ENCODE measurements at places on chromosomes 11 and 22.

DNA sequence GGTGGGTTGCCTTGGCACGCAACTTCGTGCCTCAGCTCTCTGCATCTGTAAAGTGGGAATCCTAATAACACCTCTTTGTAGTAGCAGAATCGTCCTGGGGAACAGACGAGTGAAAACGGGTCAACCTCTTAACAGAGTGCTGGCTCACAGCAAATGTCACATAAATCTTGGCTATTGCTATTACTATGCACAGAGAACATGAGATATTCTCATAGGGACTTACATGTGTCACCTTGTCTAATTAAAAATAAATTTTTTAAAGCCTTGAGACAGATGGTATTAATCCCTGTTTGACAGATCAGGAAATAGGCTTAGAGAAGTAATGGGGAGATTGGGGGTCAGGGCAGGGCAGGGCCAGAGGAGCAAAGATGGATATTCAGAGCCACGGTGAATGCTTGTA is 44.3 kb upstream of the IGSF9B start:
- no peaks in the 10 kb centered on the region for H3K36me3 ChIP-seq
- H3K4me1 ChIP-seq: no peaks in the 10 kb centered on the region
- no peak overlapping the region for H3K4me3 ChIP-seq
- H3K27me3 ChIP-seq: no peaks in the 10 kb centered on the region
- H3K27ac ChIP-seq: no peak overlapping the region

DNA sequence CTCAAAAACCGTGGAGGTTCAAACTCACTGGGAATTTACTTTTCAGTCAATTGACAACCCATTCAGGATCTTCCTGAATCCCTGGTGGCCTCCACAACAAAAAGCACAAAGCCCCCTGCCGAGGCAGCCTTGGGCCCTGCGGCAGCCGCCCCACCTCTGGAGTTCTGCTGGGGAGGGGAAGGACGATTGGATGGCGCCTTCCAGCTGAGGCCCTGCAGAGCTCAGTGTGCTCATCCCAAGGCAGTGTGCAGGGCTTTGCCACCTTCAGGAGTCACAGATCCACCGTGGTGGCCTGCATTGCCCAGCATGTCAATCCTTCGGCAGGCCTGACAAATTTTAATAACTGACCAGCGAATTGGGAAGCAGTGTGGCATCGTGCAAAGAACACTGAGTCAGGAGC is 7.4 kb downstream of the ZFTA start:
- H3K27ac ChIP-seq: no peak overlapping the region
- H3K4me3 ChIP-seq: no peak overlapping the region
- no peak for DNase-seq
- H3K27me3 ChIP-seq: no peaks in the 10 kb centered on the region
- H3K36me3 ChIP-seq: peaks cover 67% of the 10 kb centered on the region

DNA sequence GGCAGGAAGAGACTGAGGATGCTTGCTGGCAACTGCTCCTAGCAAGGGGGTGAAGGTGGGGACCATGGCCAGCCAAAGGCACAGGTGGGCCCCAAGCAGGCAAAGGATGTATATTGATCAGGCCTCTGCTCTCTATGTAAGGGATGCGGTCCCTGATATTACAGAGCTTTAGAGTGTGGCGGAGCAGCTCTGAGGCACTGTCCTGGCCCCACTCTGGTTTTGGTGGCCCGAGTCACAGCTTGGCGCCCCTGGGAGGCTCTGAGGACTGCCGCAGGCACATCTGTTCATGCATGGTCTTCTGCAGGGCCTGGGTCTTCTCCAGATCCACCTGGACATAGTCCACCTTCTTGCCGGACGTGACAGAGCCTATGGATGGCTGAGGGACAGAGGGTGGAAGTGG is 45.5 kb downstream of the GAB4 start:
- H3K27ac ChIP-seq: no peak overlapping the region
- H3K4me3 ChIP-seq: no peak overlapping the region
- H3K4me1 ChIP-seq: no peaks in the 10 kb centered on the region
- H3K27me3 ChIP-seq: no peaks in the 10 kb centered on the region

DNA sequence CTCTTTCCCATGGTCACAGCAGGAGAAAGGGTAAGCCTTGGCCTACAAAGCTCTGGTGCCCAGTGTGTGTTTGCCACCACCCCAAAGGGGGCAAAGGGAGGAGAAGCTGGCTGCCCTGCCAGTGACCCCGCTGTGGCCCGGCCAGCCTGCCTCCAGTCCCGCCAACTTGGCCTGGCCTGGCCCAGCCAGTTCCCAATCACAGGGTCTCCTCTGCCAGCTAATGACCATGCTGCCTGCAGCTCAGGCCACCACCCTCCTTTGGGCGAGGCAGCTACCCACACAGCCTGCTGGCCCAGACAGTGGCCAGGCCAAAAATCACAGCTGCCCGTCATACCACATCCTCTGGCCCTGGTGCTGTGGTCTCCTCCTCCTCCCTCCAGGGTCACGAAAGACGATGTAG is 5.1 kb downstream of the GDPD5 start:
- no peak for DNase-seq
- no peak overlapping the region for H3K4me3 ChIP-seq
- no peaks in the 10 kb centered on the region for H3K36me3 ChIP-seq
- peaks cover 21% of the 10 kb centered on the region for H3K27me3 ChIP-seq
- no peak overlapping the region for H3K27ac ChIP-seq

DNA sequence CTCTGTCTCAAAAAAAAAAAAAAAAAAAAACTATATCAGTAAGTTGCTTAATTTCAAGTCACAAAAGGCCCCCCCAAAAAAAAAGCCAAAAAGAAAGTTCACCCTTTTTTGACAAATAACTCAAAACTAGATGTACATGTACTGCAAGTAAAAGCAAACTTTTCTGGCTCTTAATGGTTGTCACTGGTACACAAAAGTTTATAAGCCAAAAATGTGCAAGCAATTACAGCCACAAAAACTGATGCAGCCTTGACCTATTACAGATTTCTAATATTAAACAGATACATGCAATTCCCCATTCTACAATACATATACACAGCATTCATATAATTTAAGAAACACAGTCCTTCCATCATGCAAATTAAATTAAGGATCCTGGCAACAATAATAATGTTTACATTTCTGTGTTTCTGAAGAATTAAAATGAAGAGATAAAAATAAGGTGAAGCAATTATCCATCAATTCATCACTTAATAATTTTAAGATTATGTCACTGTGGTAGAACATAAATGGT is 18.6 kb downstream of the PICALM start:
- H3K36me3 ChIP-seq: no peaks in the 10 kb centered on the region
- H3K27ac ChIP-seq: no peak overlapping the region
- peaks cover 100% of the 10 kb centered on the region for H3K4me1 ChIP-seq
- no peak for DNase-seq
- no peak overlapping the region for H3K4me3 ChIP-seq
- H3K27me3 ChIP-seq: no peaks in the 10 kb centered on the region

- no peak overlapping the region for H3K4me3 ChIP-seq
- no peaks in the 10 kb centered on the region for H3K4me1 ChIP-seq
- DNase-seq: no peak
- no peaks in the 10 kb centered on the region for H3K27me3 ChIP-seq
- no peaks in the 10 kb centered on the region for H3K36me3 ChIP-seq
Measured at GRCh38 chr11:32318071-32319055, 117.0 kb downstream of the WT1 start.
